ENCODE measurements at places on chromosomes 13 and 19.

DNA sequence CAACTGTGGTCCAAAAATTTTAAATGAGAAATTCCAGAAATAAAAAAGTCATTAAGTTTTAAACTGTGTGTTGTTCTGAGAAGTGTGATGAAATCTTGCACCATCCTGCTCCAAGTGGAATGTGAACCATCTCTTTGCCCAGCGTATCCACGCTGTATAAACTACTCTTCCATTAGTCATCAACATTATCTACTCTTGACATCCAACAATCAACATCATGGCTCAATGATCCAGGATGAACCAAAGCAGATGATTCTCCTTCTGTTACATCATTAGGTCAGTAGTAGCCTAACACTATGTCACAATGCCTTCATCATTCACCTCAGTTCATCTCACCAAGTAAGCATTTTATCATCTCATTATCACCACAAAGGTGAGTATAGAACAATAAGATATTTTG is 55.3 kb downstream of the SUCLA2 start:
- no peak for DNase-seq

- DNase-seq: no peak
These were observed 123.9 kb downstream of the URI1 start for GRCh38 chr19:30065680-30066606.

GRCh38 chr19:45595814-45596213 is 6.2 kb downstream of the GPR4 start:
- DNase-seq: no peak

DNA sequence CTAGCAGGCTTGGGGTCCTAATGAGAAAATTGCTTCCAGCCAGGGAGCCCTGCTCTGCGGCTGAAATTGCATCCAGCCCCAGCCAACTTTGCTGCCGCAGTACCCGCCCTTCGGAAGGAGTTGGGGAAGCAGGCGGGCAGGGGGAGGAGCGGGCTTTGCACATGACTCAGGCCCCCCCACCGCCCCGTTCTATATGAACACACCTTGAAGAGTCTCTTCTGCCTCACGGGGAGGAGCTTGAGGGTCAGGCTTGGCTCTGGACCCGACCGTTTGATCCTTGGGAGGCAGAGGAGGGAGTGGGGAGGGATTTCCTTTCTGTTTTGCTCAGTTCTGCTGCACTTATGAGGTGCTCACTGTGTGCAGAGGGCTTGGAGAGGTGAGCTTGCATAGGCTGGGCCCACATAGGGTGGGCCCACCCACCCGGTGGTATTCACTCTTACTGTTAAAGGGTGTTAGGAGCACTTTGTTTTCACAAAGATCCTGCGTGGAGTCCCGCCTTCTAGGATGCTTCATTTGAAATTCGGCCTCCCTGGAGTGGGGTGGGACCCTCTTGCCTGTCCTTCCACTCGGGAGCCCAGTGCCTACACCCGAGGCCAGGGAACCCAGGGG is 46.5 kb downstream of the LYL1 start:
- DNase-seq: no peak

DNA sequence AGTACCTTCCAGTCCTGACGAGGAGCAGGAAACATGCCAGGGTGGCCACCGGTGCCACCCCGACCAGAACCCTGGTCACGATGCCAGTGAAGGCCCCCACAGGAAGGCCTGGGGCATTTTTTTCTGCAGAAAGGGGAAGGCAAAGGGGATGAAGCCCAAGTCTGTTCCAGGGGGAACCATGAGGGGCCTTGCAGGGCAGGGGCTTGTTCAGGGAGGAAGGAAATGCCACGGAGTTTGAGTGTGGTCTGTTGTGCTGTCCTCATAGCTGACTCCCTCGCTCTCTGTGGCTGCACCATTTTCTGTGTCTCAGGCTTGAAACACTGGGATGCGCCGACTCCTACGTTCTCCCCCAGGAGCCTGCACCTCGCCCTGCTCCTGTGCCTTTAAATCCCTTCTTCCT is 27.5 kb upstream of the CEACAM1 start:
- DNase-seq: no peak

DNA sequence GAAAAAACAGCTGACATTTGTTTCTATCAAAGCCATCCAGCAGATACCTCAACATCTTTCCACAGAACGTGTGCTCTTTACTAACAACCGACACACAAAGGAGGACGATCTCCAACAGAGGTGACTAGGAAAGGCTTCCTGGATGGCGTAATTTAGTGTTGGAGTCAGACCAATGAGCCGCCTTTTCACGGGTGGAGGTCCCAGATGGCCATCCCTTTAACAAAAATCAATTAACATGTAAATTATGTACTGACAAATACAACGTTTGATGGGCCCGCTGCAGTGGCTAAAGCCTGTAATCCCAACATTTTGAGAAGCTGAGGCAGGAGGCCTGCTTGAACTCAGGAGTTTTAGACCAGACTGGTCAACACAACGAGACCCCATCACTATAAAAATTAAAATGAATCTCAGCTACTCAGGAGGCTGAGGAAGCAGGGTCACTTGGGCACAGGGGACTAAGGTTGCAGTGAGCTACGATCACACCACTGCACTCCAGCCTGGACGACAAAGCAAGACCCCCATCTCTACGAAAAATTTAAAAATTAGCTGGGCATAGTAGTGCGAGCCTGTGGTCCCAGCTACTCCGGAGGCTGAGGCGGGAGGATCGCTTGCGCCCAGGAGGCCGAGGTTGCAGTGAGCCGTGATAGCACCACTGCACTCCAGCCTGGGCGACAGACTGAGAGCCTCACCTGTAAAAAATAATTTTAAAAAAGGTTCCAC is 1.2 kb upstream of the DPY19L3 start:
- no peak for DNase-seq

- DNase-seq: no peak
These were observed 1.1 kb downstream of the AKAP8L start for GRCh38 chr19:15417699-15418098.

- DNase-seq: no peak
These were observed 68.6 kb upstream of the RFXAP start for GRCh38 chr13:36750461-36750860.

DNA sequence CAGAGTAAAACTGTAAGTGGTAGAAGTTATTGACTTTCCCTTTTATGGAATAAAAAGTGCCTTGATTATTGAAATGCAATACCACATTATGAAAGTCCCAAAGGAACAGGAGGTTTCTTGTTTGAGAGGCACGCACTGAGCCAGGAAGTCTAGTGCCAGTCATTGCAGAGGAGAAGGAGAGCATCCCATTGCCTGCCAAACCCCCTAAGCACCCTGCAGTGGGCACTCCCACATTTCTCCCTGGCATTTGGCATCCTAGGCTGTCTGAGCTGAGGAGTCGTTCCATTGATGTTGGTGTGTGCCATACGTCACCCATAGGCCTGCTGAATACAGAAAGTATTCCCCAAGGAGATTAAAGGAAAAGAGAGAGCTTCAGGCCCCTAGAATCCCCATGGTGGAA is 85.7 kb upstream of the MBNL2 start:
- DNase-seq: peak; percentile 86

- DNase-seq: no peak
These were observed 118.9 kb upstream of the KL start for GRCh38 chr13:32897296-32897695.

DNA sequence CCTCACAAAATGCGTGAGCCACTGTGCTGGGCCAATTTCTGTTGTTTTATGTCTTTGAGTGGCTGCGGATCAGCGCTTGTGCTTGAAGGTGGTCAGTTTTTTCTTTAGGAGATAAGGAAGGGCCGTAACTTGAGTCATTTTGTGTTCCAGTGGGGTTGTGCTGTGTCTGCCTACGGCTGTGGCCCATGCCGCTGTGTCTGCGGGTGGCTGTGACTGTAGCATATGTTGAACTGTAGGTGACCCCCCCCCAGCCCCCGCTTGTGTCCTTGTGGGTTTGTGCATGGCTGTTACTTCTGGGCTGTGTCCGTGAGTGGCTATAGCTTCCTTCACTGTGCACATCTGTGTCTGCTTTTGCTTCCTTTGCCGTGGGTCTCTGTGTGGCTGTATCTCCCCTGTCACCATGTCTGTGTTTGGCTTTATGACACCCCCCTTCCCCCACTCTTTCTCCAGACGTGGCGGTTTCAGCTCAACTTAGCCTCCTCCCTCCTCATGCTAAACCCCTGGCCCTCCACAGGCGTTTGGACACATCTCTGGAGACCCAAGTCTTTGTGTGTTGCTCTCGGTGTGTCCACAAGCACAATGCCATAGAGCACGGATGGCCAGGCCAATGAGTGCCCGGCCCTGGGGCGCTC is 675 bp downstream of the PPP1R14A start:
- peak; percentile 26 for DNase-seq

DNA sequence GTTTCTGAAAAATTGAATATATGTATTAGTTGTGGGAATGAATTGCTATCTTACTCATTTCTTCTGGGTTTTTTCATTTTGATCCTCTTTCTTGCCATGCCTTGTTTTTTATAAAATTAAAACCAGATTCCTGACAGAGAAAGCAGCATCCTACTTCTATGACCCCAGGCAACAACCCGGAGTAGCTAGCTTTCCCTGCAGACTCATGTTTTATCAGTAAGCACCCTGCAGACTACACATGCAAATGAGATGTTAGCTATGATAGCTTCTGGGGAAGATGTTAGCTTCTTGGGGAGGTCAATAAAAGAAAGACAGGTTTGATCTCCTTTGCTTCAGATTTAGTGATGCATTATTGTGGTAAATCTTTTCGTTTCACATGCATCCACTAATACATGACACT is 1598.6 kb downstream of the SLITRK5 start:
- no peak for DNase-seq

DNA sequence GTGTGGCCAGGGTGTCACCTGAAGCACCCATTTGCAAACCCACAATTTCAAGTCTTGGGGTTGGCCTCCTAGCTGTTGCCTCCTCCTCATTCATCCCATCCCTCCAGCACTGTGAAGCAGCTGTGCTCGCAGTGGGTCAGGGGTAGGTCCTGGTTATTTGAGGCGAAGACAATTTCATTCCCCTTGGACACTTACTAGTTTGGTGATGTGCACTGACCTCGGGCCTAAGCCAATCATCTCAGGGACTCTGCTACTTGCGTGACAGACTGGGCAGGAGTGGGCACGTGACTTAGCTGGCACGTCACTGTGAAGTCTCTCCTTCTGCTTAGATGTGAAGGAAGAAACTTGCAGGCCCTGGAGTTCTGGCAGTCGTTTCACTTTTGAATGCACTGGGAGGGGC is 3.5 kb upstream of the ATP11A start:
- DNase-seq: no peak

GRCh38 chr13:87087741-87088140 is 583.4 kb upstream of the SLITRK5 start:
- DNase-seq: no peak

DNA sequence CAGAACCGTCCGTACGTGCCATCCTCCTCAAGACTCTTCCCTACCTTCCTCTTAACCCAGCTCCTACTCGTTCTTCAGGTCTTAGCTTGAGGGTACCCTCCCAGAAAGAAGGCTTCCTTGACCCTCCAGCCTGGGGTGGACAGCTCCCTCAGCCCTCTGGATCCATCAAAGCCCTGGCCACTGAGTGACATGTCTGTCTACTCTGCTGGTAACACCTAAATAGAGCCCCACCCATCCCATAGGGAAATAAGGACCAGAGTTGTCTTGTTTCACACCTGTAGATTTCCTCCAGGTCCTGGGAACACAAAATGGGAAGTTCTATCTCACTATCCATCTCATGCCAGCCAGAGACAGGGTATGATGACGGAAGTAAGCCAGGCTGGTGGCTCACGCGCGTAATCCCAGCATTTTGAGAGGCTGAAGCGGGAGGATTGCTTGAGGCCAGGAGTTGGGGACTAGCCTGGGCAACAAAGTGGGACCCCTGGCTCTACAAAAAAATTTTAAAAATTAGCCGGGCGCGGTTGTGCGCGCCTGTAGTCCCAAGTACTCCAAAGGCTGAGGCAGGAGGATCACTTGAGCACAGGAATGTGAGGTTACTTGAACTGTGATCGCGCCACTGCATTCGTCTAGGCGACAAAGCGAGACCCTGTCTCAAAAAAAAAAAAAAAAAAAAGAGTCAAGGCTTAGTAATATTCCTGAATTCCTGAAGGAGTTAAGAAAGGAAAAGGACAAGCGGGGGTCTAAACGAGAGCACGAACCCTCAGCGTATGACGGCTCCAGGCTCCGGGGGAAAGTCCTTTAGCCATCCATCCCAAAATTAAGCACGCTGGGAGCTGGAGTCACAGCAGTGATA is 566 bp upstream of the CCDC97 start:
- no peak for DNase-seq

DNA sequence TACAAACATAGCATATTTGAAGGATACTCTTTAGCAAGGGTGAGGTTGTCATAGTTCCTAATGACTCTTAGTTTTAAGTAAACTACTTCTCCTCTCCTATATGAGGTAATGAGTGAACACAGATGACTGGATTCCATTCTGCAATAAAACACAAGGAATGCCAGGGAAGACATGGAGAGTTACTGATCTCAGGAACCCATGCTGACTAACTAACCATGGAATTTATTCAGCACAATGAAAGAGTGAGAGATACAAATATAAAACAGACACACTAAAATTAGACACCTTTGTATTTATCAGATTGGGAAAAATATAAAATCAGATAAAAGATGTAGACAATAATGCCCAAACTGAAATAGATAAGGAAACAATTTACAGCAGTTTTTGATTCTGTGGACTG is 1525.9 kb upstream of the SLC10A2 start:
- no peak for DNase-seq

DNA sequence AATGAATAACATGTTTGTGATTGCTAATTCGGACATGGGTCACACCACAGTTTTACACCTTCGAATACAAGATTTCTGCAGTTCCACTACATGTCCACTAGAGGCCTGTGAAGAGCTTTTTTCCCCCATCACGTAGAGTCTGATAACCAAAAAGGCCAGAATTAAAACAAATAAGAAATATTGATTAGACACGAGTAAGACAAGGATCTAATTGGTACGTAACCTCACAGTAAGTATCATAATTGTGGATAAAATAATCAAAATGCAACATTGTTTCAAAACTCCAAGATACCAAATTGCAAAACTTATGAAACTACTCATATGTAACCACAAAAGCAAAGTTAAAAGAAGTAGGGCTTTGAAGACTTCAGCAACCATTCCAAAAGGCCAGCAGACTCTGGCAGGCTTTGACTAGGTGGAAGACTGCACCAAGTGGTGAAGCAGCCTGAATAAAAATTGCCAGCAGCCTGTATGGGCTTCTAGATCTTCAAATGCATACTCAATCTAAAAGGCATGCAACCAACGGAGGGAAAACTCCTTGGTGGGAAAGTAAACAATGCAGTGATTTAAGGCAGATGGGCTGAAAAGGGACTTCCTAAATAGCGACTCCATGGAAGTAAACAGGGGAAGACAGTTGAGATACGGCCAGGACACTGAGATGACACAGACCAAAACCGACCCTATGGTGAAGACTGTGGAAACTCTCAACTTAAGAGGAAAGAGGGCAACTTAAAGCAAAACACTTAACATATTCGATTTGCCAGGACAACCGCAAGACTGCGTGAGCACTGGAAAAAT is 56.7 kb downstream of the STARD13 start:
- peak; percentile 27 for DNase-seq

- DNase-seq: peak; percentile 17
These were observed 3.2 kb downstream of the ELAVL1 start for GRCh38 chr19:8001995-8002849.

Measured in NCI-H2171 treated with DMSO at 0.1 percent for 48 hours (cell line).